ENCODE measurements at places on chromosomes 2 and 18.

DNA sequence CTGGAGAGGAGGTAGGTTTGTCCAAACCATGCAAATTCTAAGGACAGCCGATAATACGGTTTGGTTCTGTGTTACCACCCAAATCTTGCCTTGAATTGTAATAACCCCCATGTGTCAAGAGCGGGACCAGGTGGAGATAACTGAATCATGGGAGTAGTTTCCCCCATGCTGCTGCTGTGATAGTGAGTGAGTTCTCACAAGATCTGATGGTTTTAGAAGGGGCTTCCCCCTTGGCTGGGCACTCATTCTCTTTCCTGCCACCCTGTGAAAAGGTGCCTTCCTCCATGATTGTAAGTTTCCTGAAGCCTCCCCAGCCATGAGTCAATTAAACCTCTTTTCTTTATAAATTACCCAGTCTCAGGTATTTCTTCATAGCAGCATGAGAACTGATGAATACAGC, 295.2 kb downstream of the NBAS start:
- no peak for DNase-seq

- no peak for DNase-seq
These were observed 17.9 kb upstream of the ID2 start for GRCh38 chr2:8663997-8664396.

DNA sequence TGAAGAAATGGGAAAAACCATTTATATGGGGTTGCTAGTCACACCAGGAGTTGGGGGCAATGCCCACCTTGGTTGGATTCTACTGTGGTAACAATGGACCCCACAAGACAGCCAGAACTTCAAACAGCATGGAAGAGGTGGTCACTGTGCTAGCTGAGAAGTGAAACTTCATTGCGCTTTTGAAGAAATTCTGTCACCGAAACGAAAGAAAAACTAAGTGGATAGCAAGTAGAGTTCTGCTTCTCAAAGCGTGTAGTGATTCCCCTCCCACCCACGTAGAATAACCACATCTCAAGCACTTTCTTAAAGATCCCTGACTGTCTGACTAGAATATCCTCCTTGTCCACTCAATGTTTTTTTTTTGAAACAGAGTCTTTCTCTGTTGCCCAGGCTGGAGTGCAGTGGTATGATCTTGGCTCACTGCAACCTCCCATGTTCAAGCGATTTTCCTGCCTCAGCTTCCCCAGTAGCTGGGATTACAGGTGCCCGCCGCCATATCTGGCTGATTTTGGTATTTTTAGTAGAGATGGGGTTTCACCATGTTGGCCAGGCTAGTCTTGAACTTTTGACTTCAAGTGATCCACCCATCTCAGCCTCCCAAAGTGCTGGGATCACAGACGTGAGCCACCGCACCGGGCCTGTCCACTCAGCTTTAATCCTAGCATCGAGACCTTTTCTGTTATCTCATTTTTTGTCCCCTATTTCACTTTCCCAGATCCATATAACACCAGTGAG, 30.1 kb upstream of the CCL20 start:
- no peak for DNase-seq

DNA sequence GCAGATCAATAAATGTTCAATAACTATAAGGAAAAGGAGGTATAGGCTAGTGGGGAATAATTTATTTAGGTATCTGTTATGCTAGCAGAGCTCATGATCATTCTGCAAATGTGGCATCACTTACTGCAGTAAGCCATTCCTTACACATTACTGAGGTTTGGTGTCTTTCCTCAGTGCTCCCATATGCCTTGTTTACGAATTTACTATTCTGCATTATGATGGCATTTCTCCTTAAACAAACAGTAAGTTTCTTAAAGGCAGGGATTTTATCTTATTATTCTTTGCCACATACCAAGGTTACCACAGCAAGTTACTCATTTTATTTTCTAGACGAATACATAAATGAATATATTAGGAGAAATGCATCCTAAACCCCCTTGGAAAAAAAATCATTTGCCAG, 88.4 kb downstream of the DSEL start:
- no peak for DNase-seq

DNA sequence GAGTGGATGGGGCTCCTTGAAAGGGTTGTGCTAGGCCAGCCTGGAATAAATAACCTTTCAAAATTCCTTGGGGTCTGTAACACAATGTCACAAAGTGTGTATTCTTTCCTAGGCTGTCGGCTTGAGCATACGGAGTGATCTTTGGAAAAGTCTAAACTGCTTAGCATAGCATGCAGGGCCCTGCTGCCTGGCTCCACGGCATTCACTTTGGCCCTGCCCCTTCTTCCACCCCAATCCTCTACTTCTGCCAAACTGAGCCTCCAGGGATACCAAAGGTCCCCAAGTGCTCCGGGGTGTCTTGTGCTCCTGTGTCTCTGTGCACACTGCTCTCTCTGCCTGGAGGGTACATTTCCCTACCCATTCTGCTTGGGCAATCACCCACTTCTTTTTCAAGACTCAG, 196.1 kb downstream of the LTBP1 start:
- DNase-seq, result no peak

GRCh38 chr2:226351711-226352110, 447.9 kb downstream of the IRS1 start:
- no peak for DNase-seq

DNA sequence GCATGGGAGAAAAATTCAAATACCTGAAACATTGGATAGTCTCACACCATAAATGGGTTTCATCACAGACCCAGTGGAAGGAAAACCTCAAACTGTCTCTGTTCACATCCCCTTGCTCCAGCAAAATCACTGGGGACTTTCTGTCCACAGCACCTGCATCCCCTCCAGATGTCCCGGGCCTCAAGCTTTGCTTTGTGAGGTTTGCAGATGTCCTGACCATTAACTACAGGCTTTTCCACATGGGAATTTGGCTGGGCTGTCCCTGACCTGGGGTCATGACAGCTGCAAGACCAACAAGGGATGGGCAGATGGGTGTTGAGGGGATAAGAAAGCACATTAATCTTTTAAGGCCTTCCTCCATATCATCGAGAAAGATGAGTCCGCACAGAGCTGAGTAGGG, 427.9 kb downstream of the TXNL1 start:
- DNase-seq, result no peak
